ENCODE measurements at places on chromosomes 2 and 18.

DNA sequence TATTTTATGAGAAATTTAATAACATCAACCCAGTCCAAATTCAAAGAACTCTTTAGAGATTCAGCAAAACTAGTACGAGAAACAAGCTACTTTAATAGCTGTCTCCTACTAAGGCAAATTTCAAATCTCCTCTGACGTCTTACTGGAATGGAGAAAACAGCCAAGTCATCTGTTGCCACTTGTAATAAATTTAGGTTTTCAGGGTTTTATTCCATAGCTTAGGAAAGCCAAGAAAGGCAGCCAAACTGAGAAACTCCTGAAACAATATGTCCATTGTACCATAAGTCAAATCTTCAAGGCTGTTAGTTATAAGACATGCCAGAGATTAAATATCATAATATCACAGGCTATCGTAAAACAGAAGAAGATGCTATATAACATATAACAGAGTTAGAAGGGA is 524.6 kb upstream of the SETBP1 start:
- no peak for DNase-seq

DNA sequence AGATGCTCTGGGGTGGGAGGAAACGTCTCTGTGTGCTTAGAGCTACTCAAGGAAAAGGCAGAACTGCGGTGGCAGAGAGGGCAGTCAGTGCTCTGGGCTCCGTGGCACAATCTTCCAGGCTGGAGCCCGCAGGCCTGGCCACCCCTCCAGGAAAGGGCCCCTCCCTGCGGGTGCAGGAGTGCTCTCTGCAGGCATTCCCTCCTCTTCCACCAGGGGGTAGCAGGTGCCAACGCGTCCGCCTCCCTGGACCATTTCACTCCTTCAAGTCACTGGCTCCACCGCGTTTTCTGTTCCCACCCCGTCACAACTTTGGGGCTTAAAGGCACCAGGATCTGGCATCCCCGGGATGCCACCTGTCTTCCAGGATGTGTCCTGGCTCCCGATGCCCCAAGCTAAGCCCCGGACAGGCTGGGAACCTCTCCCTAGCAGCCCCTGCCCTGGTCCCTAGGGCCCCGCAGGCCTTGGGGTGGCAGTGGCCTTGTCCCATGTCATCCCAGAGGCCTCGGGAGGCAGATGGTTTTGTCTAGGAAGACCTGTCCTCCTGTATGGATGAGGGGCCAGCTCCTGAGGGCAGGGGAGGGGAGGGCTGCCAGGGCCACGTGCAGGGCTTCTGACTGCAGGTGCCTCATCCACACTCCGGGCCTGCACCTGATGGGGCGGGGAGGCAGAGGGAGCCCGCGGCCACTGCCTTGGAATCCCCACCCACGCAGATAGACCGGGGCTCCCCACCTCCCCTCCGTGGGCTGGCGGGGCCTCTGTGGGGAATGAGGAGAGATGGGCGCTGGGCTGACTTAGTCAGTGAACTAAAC is 26.4 kb downstream of the KCNIP3 start:
- DNase-seq = no peak

- DNase-seq = no peak
Measured at GRCh38 chr2:10231551-10232085, 71.1 kb upstream of the HPCAL1 start.

DNA sequence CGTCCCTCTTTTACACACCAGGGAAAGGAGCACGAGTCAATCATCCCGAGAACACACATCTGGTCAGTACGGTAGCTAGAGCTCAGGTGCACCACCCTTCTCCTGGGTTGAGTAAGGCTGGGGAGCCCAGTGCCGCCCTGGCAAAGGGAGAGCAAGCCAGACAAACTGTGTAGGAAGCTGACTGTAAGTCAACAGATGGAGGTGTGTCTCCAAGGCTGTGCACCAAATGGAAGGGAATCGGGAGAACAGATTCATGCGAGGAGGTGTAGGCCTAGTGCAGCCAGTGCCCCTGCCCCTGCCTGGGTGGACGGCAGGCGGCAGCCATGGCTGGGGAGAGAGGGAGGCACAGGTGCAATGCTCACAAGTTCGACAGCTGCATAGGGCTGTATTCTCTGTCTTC is 65.7 kb downstream of the CELF4 start:
- no peak for DNase-seq

GRCh38 chr2:134128746-134129145 is 125.1 kb upstream of the MGAT5 start:
- no peak for DNase-seq

- no peak for DNase-seq
Measured at GRCh38 chr18:27921392-27921791, 255.5 kb downstream of the CDH2 start.

- no peak for DNase-seq
Measured at GRCh38 chr2:79369127-79369526, 143.7 kb upstream of the CTNNA2 start.

DNA sequence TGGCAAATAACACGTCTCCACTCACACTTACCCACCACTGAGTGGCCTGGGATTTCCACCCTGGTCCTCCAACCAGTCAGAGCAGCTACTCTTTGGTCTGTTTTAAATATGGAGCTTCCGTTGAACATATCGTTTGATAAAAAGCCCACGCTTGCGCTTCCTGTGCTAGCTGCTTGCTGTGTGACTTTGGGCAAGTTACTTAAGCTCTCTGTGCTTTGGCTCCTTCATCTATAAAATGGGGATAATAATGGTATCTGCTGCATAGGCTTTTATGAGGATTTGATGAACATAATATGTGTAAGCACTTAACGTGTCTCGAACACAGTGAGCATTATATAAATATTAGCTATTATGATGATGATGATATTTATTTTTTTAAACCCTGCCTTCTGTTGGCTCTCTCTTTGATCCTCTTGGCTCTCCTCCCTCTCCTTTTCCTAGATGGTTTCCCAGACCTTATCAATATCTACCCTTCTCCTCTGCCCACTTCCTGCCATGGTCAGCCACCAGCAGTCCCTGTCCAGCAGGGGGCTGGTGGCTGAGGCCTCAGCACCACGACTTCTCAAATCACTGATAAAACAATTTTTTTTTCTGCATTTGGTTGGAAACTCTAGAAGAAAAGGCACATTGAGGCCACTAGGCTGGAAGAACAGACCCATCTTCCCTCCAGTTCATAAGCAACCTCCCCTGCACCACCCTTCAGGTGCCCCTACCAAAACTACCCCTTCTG is 191.9 kb downstream of the LOXHD1 start:
- DNase-seq = no peak

- DNase-seq = no peak
Measured at GRCh38 chr2:224369028-224369632, 32.8 kb downstream of the FAM124B start.

GRCh38 chr2:11534071-11534745 is 363 bp downstream of the GREB1 start:
- no peak for DNase-seq

DNA sequence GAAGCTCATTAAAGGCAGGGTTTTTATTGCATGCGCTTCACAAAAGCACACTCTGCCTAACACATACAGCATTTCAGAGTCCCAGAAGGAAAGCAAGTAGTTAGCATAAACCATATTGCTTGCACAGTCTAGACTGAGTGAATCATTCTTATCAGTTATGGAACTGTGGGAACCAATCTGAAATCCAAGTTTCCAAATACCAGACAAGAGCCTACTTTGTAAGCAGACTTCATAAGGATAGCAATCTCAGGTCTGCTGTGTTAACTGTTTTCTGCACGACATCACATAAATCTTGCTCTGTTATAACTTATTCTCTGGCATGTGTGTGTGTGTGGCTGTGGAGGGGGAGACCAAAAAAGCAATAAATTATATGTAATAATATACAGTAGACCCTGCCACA is 608.1 kb upstream of the REG3G start:
- no peak for DNase-seq

DNA sequence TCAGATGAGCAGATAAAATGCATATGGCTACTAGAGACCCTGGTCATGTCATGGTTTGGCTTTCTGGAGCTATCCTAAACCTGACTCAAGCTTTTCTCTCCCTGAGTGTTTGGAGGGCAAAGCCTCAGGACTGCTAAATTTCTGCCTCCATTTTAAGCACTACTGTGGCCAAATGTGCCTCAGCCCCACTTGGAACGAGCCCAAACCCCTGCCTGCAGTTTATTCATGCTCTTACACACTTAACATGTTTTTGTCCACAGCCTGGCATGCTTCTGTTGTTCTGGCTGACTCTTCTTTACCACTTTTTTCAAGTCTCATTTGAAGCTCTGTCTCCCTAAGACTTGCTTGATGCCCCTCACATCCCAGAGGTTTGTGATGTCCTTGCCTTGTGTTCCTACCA is 24.7 kb downstream of the MGAT5 start:
- no peak for DNase-seq

GRCh38 chr2:1837022-1837421 is 92.7 kb upstream of the PXDN start:
- no peak for DNase-seq

DNA sequence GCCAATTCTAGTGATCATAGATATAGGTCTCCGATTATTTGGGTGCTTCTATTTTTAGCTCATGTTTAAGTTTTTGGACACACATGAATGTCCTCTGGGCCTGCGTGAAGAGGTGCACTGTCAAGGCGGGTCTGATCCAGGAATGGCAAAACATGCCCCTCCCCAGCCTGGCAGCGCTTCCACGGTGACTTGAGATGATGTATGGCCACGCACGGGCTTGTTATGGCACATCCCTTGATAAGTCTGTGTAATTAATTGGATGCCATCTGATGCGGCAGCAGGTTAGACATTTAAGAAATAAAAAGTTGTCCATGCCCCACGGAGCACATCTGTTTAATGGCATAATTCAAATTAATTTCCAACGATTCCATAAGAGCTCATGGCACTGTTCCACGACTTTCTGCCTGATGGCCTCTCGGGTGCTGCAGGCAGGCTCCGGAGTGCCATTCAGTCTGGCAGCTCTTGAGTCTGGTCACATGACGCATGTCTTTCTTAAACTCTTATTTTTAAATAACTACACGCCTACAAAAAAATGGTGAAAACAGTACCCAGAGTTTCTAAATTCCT is 151.4 kb downstream of the ACKR3 start:
- DNase-seq = peak; percentile 41

DNA sequence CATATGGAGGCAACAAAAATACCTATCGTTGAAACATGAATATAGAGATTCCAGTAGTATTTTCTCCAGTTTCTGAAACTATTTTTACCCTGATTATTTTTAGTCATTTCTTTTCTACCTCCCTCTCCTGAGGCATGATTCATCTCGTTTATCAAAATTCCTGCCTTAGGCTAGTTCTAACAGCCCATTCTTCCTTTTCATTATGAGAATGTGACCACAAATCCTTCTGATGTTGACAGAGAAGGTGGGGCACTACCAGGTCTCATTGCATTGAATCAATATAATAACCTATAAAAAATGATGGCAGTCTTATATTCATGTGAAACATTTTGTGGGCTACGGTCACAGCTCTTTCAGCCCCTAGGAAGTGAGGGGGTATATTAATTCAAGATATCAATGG is 406.5 kb upstream of the UBE2E3 start:
- peak; percentile 72 for DNase-seq

DNA sequence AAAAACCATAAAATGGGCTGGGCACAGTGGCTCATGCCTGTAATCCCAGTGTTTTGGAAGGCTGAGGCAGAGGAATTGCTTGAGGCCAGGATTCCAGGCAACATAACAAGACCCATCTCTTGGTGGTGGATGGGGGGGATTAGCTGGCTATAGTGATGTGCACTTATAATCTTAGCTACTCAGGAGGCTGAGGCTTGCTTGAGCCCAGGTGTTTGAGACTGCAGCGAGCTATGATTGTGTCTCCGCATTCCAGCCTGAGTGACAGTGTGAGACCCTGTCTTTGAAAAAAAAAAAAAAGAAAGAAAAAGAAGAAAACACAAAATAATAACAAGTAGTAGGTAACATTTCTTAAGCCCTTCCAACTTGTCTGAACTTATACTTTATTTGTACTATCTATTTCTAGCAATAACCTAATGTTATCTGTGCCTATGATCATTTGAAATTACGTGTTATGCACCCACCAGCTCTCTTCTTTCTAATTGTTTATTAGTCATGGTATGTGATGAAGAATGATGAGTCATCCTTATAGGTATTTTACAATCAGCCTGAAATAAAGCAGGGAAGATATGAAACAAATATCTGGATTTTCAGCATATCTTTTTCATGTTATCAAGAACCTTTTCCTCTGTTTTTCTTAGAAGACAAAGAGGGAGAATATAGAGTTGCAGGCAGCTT is 129.3 kb upstream of the UNC80 start:
- no peak for DNase-seq

GRCh38 chr2:54042897-54043620 is 72.3 kb upstream of the PSME4 start:
- DNase-seq = no peak

DNA sequence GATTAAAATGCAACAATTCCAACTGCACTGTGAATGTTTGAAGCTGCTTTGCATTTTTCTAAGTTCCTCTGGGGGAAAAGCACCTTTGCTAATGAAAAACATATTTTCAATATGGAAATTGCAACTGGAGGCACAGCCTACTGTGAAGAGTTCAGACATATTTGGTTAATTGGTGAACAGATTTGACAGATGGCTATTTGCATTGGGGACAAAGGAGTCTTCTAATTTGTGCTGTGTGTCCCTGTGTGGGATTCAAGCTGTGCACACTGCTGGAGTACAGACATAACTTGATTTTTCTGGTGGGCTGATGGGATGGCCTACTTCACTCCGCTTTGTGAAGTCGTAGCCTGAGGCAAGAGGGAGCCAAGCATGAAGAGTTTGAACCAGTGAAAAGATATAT is 40.7 kb upstream of the ARHGAP25 start:
- no peak for DNase-seq

DNA sequence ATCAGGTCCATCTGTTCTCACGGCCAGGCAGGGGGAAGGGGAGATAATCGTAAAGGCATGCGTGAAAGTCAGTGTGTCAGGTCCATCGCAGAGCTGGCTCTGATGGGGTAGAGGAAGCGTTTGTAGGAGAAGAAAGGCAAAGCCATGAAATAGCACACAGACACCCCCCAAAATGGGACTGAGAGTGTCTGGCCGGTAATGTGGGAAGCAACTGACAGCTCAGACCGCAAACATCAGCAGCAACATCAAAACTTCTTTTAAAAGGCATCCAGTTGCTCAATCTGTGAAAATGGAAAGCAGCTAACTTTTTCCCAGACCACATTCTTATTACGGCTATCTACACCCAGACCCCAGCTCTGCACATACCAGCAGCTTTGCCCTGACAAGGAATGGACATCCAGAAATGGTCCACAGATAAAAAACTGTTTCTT is 232.6 kb downstream of the EN1 start:
- no peak for DNase-seq

GRCh38 chr2:173432049-173432754 is 77.5 kb downstream of the CDCA7 start:
- no peak for DNase-seq

GRCh38 chr18:56975276-56975675 is 171.6 kb upstream of the BOD1L2 start:
- DNase-seq = no peak

DNA sequence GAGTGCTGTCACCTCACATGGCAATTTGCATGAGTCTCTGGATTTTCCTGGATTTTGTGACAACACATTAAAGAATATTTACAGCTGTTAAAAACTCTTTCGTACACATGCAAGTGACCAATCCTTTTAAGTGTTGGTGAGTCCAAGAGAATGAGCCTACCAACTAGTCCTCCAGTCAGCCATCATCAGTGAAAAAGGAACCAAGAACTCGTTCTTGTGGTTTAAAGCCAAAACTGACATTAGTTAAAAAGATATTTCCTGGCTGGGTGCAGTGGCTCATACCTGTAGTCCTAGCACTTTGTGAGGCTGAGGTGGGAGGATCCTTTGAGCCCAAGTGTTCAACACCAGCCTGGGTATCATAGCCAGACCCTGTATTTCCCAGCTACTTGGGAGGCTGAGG is 215.4 kb upstream of the ITGA4 start:
- DNase-seq = no peak

Measured in epithelial cell of prostate (primary cell).